ENCODE measurements at places on chromosomes 7 and 10.

GRCh38 chr10:47176206-47176902, 123.6 kb upstream of the GDF10 start:
- DNase-seq, result no peak

- peak; percentile 46 for DNase-seq
Measured at GRCh38 chr7:124032369-124033094, at the start of gene TMEM229A. TMEM229A (minus strand) TSS chr7:124033067; CDS start chr7:124033003, 64 bp downstream.

DNA sequence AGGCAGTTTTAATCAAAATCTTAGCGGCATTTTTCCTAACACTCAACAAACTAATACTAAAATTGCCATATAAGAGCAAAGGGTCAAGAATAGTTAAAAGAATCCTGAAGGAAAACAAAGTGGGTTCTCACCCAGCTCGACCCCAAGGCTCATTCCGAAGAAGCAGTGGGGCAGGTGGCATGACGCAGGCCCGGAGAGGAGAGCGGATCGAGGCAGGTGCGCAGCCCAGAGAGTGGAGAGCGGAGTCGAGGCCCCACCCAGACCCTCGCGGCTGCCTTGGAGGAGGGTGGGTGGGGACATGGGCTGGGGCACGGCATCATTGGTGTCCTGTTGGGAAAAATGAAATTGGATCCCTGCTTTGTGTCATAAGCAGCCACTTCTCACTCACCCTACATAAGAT, 109.8 kb downstream of the INPP5A start:
- DNase-seq, result no peak

DNA sequence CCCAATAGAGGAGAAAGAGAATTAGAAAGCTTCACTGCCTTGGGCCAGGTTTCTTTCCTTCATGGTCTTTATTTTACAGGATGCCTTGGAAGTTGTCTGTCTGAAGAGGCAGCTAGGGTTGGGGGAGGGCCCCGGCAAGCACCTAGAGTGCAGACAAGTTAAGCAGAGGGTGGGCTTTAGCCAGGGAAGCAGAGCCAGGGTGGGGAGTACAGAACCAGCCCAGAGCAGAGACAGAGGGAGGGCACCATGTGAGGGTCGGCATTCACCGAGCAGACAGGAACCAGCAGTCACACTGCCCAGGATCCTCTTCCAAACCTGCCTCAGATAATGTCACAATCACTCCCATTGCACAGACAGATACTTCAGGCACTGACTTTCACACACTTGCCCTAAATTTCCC, 75.9 kb downstream of the ADARB2 start:
- no peak for DNase-seq

- no peak for DNase-seq
Measured at GRCh38 chr7:24917510-24918239, 62.3 kb downstream of the OSBPL3 start.

DNA sequence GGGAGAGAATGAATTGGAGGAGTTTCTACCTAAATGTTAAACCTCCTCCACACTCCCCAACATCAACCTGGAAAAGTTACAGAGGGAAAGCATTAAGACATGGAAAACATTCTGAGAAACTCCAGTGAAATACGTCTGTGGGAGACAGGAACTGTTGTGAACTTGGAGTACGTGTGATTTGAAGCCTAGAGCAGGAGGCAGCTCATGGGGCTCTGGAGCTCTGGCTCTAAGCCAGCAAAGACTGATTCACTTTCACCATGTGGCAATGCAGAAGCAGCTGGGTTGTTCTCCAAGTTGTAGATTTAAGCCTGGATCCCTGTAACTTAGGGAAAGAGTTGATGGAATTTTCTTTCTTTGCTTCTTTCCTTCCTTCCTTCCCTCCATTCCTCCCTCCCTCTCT, 503.2 kb downstream of the NRG3 start:
- peak; percentile 87 for DNase-seq

DNA sequence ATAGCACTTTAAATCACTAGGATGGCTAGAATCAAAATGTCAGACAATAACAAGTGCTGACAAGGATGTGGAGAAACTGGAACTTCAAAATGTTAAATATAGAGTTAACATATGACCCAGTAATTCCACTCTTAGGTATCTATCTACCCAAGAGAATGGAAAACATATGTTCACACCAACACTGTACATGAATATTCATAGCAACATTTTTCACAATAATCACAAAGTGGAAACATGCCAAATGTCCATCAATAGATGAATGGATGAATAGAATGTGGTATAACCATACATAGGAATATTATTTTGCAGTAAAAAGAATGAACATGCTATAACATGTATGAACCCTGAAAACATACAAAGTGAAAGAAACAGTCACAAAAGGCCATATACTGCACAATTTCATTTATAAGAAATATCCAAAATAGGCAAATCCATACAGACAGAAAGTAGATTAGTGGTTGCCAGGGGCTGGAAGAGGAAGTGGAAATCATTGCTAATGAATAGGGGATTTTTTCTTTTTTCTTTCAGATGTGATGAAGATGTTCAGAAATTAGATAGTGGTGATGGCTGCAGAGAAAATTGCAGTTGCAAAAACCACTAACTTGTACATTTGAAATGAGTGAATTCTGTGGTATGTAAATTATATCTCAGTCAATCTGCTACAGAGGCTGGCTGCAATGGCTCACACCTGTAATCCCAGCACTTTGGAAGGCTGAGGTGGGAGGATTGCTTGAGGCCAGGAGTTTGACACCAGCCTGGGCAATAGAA, 93.0 kb downstream of the CPVL start:
- DNase-seq, result no peak

Data from endothelial cell of umbilical vein (primary cell).